Neural crest cell (in vitro differentiated cells): ENCODE measurements at places on chromosomes 16 and 17.

DNA sequence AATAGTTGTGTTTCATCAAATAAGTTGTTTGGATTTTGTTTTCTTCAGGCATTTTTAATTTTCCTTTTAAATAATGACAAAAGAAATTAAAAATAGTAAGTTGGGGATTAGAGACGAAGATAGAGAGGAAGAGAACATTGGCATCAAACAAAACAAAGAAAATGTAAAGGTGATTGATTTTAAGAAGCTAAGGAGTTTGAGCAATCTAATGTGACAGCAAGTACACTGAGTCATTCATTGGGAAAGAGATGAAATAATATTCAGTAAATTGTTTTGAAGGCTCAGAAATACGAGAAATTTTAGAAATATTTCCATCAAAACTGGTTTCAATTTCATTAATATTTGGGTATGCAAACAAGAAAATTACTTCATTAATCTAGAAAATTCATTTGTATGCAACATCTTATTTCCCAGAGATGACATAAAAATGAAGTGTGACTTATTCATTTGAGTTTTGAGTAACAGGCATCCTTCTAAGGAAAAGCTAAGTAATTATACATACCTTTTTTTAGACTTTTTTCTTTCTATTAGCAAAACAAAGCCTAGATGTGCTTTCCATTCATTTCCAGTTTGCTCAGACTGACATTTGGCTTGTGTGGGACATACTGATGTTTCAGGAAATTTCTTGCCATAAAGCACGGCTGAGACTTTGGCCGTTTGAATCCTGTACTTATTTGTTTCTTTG lies 66.7 kb downstream of the COX10 start:
- no peak for DNase-seq

DNA sequence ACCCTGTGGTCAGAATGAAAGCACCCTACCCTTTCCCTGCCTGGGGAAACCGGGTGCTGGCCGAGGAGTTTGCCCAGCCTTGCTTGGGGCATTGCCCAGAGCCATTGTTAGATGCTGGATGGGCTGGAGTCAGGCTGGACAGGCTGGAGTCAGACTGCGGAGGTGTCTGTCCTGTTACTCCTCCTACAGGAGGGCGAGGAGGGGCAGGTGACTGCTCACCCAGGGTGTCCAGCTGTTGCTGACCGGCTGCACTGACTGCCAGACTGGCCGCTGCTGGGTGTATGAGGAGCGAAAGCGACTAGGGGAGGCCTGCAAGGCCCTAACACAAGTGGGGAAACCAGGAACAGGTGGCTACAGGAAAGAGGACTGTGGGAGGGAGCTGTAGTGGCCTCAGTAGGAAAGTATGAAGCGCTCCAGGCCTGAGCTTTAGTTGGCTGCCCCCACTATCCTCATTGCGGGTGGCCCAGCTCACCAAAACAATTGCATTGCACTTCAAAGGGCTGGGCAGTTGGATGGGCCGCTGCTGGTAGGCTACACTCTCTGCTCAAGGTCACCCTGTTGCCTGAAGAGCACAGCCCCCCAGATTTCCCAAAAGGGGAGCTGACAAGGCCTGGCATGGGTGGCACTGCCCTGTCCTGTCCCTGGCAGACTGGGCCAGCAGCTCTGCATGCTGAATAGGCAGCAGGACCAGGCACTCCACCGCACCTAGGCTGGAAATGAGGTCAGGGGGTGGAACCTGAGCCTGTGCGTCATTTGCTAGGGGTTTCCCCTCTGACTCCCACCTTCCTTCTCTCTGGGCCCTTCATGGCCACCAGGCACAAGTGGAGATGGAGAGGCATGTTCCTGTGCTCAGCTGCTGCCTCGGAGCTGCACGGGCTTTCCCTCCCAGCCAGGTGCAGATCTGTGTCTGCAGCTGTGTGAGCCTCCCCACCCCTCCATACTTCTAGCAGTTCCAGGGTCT lies 18.4 kb downstream of the LDHD start:
- no peak for DNase-seq

- no peak for DNase-seq
Observed at GRCh38 chr17:52495646-52496045, 337.1 kb upstream of the CA10 start.

DNA sequence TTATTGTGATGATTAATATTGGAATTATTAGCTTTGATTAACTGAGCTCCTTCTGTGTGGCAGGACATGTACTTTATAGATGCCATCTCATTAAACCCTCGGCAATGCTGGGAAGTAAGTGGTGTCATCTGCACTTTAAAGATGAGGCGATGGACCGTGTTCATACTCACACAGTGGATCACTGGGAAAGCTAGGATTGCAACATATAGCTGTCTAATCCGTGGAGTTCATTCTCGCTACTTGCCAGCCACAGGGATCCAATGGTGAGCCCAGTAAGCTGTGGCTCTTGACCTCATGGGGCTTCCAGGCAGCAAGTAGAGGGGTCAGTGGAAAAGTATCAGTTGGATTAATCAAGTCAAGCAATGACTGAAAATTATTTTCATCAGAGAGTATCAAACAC lies 587.9 kb downstream of the CDH13 start:
- no peak for DNase-seq

GRCh38 chr17:27958708-27959381 lies 65.7 kb upstream of the LYRM9 start:
- no peak for DNase-seq

- DNase-seq = no peak
Observed at GRCh38 chr16:80594756-80595155, 54.0 kb downstream of the DYNLRB2 start.

DNA sequence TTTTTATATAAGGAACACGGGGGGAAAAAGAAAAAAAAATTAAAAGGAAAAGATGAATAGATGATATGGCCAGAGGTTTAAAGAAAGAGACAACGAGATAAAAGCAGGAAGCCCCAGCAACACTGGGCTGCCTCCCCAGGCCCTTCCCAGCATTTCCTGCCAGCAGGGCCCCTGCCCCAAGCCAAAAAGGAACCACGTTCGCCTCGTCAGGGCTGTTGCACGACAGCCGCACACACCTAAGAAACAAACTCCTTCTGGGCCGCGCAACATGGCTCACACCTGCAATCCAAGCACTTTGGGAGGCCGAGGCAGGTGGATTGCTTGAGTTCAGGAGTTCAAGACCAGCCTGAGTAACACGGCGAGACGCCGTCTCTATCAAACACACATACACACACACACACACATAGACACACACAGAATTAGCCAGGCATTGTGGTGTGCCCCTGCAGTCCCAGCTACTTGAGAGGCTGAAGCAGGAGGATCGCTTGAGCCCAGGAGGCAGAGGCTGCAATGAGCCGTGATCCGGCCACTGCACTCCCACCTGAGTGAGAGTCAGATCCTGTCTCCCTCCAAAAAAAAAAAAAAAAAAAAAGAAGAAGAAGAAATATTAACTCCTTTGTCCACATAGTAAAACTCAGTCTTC lies 83.0 kb downstream of the ANKRD11 start:
- no peak for DNase-seq

DNA sequence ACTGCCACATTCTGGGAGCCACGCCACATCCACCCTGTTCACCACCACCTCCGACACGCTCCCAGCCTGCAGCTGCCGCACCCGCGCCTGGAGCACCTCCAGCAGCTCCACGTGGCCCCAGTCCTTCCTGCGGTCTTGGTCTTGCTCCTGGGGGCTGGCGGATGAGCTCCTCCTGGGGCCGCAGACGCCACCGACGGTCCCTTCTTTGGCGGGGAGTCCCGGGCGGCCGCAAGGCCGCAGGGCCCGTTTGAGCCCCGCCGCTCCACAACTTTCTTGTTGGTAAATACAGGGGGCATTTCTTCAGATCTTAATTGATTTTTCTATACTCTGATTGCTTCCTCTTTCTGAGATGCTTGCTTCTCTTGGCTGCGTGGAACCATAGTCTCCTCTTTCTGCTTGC lies 75.3 kb upstream of the MED13 start:
- no peak for DNase-seq

DNA sequence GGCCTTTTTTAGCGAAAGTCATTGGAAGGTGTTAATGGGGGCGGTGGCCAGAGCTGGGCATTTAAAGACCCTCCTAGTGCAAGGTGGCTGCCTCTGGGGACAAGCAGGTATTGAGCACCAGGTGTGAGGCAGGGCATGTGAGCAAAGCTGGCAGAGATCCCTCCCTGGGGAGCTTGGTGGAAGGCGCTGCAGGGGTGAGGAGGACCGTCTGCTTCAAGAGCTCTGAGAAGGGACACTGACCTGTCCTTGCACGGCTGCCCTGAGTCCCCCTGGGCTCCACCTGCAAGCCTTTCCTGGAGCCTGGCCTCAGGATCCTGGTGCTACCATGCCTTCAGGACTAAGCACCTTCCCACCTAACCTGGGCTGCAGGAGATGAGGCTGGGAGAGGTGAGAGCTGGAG lies 127.0 kb upstream of the CIBAR2 start:
- no peak for DNase-seq

DNA sequence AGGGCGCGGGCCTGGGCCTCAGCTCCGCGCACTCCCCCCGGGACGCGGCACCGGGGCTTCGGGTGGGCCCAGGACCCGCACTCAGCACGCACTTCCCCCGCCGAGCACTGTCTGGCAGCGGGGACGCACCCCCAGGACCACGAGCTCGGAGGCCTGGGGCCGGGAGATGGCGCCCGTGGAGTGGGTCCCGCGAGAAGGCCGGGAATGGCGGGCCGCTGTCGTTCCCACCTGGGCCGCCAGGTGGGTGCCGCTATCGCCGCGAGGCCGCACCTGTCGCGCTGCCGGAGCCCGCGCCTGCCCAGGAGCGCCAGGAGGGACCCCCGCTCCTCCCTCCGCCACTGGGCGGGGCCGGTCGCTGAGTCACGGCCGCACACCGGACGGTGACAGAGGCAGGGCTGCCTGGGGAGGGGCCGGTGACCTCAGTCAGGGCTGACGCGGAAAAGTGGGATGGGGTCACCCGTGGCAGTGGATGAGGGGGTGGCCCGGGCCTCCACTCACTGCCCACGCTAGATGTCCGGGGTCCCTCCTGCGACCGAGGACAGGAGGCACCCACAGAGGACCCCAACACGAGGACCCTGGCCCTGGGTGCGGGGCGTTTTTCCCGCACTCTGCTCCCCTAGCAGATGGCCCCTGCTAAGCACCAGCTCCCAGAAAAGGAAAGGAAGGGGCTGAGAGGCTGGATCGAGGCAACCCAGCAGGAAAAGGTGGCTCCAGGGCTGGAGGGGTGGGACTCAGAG lies 6.9 kb upstream of the ACTG1 start:
- DNase-seq = no peak

DNA sequence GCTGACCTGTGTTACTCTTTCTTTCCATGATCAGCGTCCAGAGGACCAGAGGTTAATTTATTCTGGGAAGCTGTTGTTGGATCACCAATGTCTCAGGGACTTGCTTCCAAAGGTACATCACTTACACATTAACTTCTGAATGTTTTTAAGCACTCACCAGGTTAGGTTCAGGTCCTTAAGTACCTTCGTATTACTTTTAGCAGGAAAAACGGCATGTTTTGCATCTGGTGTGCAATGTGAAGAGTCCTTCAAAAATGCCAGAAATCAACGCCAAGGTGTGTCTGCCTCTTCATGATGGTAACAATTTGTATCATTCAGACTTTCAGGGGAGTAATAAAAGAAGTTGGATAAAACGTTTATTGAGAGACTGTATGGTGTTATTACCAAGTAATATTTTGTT lies 3.3 kb downstream of the HERPUD1 start:
- DNase-seq = no peak

DNA sequence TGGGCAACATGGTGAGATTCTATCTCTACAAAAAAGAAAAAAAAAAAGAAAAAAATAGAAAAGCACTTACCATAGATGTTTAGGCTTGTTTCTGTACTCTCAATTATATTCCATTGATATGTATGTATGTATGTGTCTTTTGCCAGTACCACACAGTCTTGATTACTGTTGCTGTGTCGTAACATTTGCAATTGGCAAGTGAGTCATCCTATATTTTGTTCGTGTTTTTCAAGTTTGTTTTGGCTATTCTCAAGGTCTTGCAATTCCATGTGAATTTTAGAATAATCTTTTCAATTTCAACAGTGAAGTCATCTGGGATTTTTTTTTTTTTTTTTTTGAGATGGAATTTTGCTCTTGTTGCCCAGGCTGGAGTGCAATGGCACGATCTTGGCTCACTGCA lies 19.3 kb downstream of the SPECC1 start:
- no peak for DNase-seq

DNA sequence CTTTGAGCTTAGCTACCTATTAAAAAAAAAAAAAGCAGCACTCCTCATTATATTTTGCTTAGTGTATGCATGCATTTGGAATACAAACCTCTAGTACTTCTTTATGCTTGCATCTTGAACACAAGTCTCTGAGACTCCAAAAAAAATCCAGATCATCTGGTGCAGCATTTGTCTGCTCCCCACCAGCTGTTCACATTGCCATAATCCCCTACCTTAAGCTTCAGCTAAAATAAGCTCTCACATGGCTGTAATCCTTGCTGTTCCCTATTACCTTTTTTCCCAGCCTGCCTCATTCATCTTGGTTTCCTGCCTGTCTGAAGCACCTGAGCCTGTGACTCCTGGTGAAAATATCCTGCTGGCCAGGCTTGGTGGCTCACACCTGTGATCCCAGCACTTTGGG lies 7.5 kb upstream of the NFATC2IP start:
- no peak for DNase-seq

- DNase-seq = no peak
Observed at GRCh38 chr16:75535211-75535843, 581 bp downstream of the CHST5 start.

DNA sequence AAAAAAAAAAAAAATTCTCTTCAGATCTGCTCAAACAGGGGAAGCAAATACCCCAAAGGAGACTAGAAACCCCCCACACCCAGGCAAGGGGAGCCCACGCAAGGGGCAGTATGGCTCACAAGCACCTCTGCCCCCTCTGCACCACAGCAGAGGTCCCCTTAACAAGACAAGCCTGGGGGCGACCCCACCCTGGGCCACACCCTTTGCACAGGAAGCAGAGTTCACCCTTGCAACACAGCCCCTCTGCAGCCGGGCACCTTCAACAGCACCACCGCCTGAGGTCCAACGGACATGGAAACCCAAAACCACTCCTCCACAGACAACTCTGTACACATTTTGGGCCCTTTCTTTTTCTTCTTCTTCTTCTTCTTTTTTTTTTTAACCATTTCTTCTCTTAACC lies 12.8 kb downstream of the AXIN1 start:
- DNase-seq = no peak

DNA sequence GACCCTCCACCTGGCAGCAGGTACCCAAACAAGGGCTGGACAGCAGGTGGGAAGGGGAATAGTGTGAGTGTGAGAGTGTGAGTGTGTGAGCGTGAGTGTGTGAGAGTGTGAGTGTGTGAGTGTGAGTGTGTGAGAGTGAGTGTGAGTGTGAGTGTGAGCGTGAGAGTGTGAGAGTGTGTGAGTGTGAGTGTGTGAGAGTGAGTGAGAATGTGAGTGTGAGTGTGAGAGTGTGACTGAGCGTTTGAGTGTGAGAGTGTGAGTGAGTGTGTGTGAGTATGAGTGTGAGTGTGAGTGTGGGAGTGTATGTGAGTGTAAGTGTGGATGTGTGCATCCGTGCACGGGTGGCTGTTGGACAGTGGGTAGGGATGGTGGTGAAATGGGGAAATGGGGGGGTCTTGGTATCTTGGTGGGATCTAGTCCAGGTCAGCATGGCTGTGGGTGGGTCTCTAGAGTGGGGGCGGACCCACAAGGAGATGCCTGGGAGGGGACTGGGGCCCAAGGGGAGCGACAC lies 408 bp downstream of the ADGRG1 start:
- no peak for DNase-seq
